ENCODE measurements at places on chromosomes 4 and X.

- no peak overlapping the region for H3K4me3 ChIP-seq
These were observed 93.4 kb upstream of the ENPP6 start for GRCh38 chr4:184310881-184311709.

- H3K4me1 ChIP-seq = no peaks in the 10 kb centered on the region
- no peak for DNase-seq
- H3K4me3 ChIP-seq = no peak overlapping the region
- peak overlapping the region; percentile 21 for H3K27ac ChIP-seq
These were observed 169.0 kb upstream of the MAP3K15 start for GRCh38 chrX:19684311-19684710.

GRCh38 chr4:26985873-26986272 lies 125.2 kb downstream of the STIM2 start:
- no peak overlapping the region for H3K4me3 ChIP-seq
- no peak overlapping the region for H3K27ac ChIP-seq
- H3K4me1 ChIP-seq = peaks cover 8% of the 10 kb centered on the region
- DNase-seq = no peak

DNA sequence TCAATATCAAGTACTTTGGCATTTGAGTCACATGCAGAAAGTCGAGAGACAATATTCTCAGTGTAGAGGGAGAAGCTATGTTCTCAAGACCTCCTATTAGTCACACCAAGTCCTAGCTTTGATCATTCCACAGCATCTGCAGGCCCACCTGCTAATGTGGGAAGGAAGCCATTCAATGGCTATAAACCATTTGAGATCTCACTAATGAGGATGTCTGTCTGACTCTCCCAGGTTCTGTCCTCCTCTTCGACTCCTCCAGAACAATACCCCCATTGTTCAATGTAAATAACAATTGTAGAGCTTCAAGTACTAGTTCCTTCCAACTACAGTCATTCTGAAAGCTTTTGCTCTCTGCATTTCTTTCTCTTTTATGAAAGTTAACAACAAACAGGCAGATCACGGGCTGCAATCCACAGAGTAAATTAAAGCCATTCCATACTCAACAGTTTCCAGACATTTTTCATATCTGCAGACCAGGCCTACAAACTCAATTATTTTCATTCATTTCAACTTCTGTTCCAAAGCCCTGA lies 140.2 kb upstream of the EDNRA start:
- H3K27ac ChIP-seq = no peak overlapping the region
- no peak for DNase-seq
- H3K4me1 ChIP-seq = no peaks in the 10 kb centered on the region
- H3K27me3 ChIP-seq = no peaks in the 10 kb centered on the region

GRCh38 chr4:185394568-185395237 lies 1.0 kb downstream of the LRP2BP start:
- no peaks in the 10 kb centered on the region for H3K4me1 ChIP-seq
- H3K27me3 ChIP-seq = no peaks in the 10 kb centered on the region
- DNase-seq = no peak
- H3K27ac ChIP-seq = peak overlapping the region; percentile 100

- H3K27ac ChIP-seq = no peak overlapping the region
- no peaks in the 10 kb centered on the region for H3K4me1 ChIP-seq
- no peaks in the 10 kb centered on the region for H3K36me3 ChIP-seq
- no peaks in the 10 kb centered on the region for H3K27me3 ChIP-seq
These were observed 21.6 kb upstream of the RAI2 start for GRCh38 chrX:17882680-17883079.

DNA sequence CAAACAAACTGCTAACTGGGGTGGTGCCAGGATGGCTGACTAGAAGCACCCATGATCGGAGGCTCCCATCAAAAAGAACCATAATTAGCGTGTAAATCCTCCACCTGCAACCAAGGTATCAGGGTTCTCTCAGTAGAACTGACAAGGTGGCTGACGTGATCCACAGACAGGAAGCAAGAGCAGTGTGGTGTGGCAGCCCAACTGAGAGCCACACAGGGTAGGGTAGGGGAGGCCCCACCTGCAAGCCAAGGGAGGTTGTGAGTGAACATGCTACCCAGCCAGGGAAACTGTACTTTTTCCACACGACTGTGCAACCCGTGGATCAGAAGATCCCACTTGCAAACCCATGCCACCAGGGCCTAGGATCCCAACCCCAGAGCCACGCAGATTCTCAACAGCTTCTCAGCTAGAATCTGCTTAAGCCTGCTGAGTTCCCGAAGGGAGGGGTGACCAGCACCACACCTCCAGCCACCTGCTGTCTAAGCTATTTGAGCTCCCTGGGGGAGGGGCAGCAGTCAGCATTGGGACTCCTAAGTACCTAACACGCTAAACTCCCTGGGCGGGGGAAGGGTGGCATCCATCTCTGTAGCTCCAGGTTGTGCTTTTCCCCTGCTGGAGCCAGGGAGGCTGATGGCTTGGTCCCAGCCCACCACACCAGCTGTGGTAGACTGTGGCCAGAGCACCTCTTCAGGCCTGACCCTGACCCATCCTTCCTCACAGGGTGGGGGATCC lies 425.1 kb downstream of the GPM6A start:
- H3K4me1 ChIP-seq = no peaks in the 10 kb centered on the region
- no peaks in the 10 kb centered on the region for H3K27me3 ChIP-seq
- no peak overlapping the region for H3K4me3 ChIP-seq
- no peak for DNase-seq
- no peaks in the 10 kb centered on the region for H3K36me3 ChIP-seq

DNA sequence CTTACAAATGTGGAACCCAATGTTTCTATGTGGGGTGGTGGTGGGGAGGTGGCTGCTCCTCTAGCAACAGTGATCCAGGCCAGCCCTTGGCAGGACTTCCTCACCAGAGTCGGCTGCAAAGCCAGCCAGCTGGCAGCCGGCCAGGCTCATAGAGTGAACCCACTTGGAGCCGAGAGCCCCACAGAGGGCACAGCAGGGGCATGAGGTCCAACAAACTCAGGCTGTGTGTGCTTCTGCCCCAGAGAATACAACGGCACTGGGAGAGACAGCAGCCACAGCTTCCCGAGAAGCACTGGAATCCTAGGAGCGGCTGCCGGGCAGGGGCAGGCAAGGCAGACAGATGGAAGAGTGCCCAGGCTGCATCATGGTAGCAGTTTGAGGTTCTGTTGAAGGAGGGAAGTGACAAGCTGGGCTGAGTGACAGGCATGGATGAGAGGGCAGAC lies 23.5 kb upstream of the SOWAHD start:
- no peaks in the 10 kb centered on the region for H3K4me1 ChIP-seq
- peak; percentile 61 for DNase-seq
- H3K36me3 ChIP-seq = no peaks in the 10 kb centered on the region
- no peak overlapping the region for H3K27ac ChIP-seq
- no peak overlapping the region for H3K4me3 ChIP-seq

- H3K27me3 ChIP-seq = no peaks in the 10 kb centered on the region
- H3K4me1 ChIP-seq = peaks cover 12% of the 10 kb centered on the region
- H3K27ac ChIP-seq = peak overlapping the region; percentile 78
These were observed 420 bp downstream of the TSC22D3 start for GRCh38 chrX:107775000-107775733.

GRCh38 chr4:62439051-62439450 lies 1238.9 kb downstream of the ADGRL3 start:
- no peaks in the 10 kb centered on the region for H3K27me3 ChIP-seq
- no peak overlapping the region for H3K27ac ChIP-seq
- no peak overlapping the region for H3K4me3 ChIP-seq
- no peaks in the 10 kb centered on the region for H3K4me1 ChIP-seq

GRCh38 chrX:386239-386767 lies 404 bp downstream of the PPP2R3B start:
- H3K27me3 ChIP-seq = no peaks in the 10 kb centered on the region
- no peak for DNase-seq
- no peaks in the 10 kb centered on the region for H3K36me3 ChIP-seq
- peak overlapping the region; percentile 82 for H3K4me3 ChIP-seq

- DNase-seq = no peak
- no peak overlapping the region for H3K27ac ChIP-seq
- no peak overlapping the region for H3K4me3 ChIP-seq
- no peaks in the 10 kb centered on the region for H3K4me1 ChIP-seq
These were observed 46.4 kb downstream of the NAT8L start for GRCh38 chr4:2105559-2105958.

GRCh38 chr4:100981447-100982204 lies 365.7 kb downstream of the PPP3CA start:
- H3K4me1 ChIP-seq = no peaks in the 10 kb centered on the region
- H3K27me3 ChIP-seq = no peaks in the 10 kb centered on the region
- DNase-seq = no peak
- H3K27ac ChIP-seq = no peak overlapping the region

DNA sequence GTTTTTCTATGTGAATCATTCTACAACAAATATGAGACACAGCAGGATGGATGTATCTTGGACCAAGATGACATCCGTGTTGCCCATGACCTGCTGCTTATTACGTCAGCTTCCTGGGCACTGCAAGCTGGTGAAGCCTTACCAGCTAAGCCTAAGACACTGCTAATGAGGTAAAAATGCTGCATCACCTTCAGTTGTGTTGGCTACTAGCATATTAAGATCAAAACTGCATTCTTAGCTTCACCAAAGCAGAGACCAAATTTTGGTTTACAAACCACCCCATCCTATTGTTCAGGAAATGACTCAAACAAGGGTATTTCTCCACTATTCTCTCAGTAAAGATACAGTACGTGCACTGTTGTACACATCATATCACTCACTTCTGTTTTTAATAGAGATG lies 50.3 kb downstream of the MAML3 start:
- H3K27me3 ChIP-seq = no peaks in the 10 kb centered on the region
- no peaks in the 10 kb centered on the region for H3K36me3 ChIP-seq
- H3K4me3 ChIP-seq = no peak overlapping the region
- H3K4me1 ChIP-seq = no peaks in the 10 kb centered on the region
- no peak for DNase-seq

DNA sequence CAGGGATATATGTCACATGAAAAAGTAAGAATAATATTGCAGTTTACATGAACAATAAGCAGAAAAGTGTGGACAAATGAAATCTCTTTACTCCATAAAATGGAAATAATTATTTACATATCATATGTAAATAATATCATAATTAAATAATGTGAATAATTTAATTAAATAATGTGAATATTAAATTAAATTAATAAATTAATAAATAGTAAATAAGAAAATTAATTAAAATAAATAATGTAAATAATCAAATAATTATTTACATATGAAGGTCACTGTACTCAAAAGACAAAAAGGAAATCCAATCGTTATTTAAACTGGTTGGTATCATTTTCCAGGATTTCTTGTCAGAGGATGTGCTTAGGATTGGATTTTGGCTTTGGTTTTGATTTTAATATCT lies 201.1 kb upstream of the ETNPPL start:
- H3K36me3 ChIP-seq = no peaks in the 10 kb centered on the region
- peaks cover 8% of the 10 kb centered on the region for H3K4me1 ChIP-seq
- no peak overlapping the region for H3K4me3 ChIP-seq
- no peaks in the 10 kb centered on the region for H3K27me3 ChIP-seq

DNA sequence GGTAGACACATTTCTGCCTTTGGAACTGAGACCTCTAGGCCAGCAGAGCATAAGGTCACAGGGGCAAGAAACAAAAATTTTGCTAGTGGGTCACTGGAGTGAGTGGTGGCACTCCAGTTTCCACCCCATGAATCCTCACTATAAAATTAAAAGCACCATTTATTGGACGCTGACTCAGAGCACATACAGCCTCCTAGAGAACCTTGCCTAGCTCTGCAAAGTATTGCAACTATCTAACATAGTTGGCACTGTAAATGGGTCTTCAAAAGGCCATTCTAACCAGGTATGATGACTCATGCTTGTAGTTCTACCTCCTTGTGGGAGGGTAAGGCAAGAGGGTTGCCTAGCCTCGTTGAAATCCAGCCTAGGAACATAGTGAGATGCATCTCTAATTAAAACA lies 25.1 kb downstream of the RRAGB start:
- H3K27me3 ChIP-seq = no peaks in the 10 kb centered on the region
- H3K36me3 ChIP-seq = peaks cover 4% of the 10 kb centered on the region
- H3K4me3 ChIP-seq = no peak overlapping the region

DNA sequence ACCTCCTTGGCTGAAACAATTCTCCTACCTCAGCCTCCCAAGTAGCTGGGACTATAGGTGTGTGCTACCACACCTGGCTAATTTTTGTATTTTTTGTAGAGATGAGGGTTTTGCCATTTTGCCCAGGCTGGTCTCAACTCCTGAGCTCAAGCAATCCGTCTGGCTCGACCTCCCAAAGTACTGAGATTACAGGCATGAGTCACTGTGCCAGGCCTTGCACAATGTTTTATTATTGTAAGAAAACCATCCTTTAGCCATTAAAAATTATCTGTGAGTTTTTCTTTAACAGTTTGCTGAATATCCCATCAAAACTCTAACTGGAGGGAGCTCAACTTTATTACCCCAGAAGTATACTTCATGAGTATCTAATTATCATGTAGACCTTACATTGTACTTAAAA lies 900.3 kb downstream of the PCDH7 start:
- no peak overlapping the region for H3K27ac ChIP-seq
- H3K36me3 ChIP-seq = no peaks in the 10 kb centered on the region
- DNase-seq = no peak
- H3K27me3 ChIP-seq = no peaks in the 10 kb centered on the region
- H3K4me3 ChIP-seq = no peak overlapping the region

- no peak overlapping the region for H3K4me3 ChIP-seq
- no peak overlapping the region for H3K27ac ChIP-seq
- no peaks in the 10 kb centered on the region for H3K4me1 ChIP-seq
- no peak for DNase-seq
- H3K27me3 ChIP-seq = no peaks in the 10 kb centered on the region
- no peaks in the 10 kb centered on the region for H3K36me3 ChIP-seq
These were observed 162.6 kb upstream of the RAPGEF2 start for GRCh38 chr4:158940271-158940670.

DNA sequence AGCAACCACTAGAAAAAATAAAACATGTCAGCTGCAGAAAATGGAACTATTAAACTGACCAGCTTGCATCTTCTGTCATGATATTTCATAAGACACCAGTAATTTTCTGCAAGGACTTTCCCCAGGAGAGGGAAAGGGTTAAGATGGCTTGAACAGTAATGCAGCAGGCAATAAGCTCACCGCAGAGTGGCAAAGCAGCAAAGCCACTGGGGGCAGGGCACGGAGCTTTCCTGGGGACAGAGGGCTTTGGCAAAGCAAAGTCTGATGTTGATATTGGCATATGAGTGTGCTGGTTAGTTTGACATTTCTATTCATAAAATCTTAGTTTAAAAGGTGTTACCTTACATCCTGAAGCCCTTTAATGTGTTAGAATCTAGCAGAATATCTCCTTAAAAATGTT lies 55.1 kb upstream of the NAP1L5 start:
- H3K27ac ChIP-seq = no peak overlapping the region
- H3K36me3 ChIP-seq = peaks cover 36% of the 10 kb centered on the region
- no peak for DNase-seq
- no peaks in the 10 kb centered on the region for H3K4me1 ChIP-seq
- H3K27me3 ChIP-seq = no peaks in the 10 kb centered on the region

- no peak overlapping the region for H3K27ac ChIP-seq
- DNase-seq = no peak
- H3K4me3 ChIP-seq = no peak overlapping the region
- no peaks in the 10 kb centered on the region for H3K36me3 ChIP-seq
These were observed 78.1 kb upstream of the GPM6B start for GRCh38 chrX:13894888-13895565.

DNA sequence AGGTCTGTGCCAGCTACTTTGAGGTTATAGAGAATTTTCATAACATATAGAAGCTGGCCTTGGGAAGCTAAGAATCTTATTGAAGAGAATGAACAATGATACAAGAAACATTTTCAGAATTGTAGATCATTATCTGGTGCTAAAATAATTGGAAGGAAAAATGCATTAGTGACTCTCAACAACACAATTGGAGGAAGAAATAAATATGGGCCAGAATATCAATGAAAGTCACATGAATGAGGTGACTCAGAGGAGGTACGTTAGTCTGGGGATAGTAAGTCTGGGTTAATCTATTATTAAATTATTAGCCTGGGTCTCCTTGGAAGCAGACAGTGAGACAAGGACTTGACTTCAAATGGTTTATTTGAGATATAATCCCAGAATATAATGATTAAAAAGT lies 529.3 kb upstream of the SLIT2 start:
- no peaks in the 10 kb centered on the region for H3K4me1 ChIP-seq
- no peaks in the 10 kb centered on the region for H3K27me3 ChIP-seq
- no peak overlapping the region for H3K27ac ChIP-seq
- no peaks in the 10 kb centered on the region for H3K36me3 ChIP-seq
- no peak overlapping the region for H3K4me3 ChIP-seq

Data from right atrium auricular region (tissue), 2 donors.